ENCODE measurements at places on chromosomes 2 and 18.

GRCh38 chr2:235216901-235217300, 265.1 kb downstream of the SH3BP4 start:
- no peak for DNase-seq

DNA sequence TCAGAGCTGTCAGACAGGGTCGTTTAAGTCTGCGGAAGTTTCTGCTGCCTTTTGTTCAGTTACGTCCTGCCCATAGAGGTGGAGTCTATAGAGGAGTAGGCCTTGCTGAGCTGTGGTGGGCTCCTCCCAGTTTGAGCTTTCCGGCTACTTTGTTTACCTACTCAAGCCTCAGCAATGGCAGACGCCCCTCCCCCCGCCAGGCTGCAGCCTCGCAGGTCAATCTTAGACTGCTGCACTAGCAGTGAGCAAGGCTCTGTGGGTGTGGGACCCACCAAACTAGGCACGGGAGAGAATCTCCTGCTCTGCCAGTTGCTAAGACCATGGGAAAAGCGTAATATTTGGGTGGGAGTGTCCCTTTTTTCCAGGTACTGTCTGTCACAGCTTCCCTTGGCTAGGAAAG, 86.5 kb downstream of the EFEMP1 start:
- DNase-seq, result no peak

GRCh38 chr2:54226260-54226659, 29.8 kb downstream of the TSPYL6 start:
- no peak for DNase-seq

DNA sequence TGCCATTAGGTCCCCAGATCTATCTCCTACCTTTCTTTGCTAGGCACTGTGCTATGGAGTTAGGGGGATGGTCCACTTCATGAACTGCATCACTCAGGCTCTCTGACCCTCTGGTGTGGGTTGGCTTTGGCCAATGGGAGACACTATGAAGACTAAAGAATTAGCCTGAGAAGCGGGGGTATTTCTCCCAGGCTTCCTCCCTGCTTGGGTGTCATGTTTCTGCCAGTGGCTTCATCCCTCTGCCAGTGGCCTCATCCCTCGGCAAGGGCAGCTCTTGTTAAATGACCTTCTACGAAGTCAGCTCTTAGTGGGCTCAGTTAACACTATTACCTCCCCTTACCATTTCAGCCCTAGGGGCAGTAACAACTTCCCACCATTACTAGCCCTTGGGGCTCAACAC, 41.9 kb upstream of the EPB41L3 start:
- DNase-seq, result no peak

GRCh38 chr2:98383166-98383565, 36.9 kb downstream of the CNGA3 start:
- DNase-seq, result no peak

DNA sequence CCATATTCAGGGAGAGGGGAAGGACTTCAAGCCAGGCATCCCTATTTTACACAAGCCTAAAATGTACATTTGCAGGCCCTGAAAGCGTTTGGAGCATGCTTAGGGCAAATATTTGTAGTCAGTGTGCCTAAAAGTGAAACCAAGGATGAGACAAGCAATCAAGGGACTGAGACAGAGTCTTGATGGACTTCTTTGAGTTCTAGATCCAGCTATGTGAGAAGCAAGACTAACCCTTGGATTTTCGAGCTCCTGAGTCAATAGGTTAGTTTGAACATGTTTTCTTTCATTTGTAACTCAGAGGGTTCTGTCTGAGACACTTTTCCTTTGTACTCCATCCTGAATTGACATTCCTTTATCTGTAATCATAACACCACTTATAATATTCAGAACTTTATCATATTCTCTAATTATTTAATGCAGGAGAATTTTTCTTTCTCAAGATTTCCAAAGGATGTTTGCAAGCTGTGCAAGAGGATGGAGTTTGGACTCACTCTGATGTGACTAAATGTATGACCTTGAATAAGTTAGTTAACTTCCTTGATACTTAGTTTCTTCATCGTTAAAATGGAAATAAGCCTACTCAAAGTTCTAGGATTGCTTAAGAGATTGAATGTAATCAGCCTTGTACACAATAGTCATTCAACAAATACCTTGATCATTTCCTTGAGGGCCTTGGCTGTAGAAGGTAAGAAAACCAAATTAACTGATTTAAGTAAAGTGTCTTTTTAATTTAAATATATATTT, 1237.8 kb upstream of the ZEB2 start:
- DNase-seq, result no peak

DNA sequence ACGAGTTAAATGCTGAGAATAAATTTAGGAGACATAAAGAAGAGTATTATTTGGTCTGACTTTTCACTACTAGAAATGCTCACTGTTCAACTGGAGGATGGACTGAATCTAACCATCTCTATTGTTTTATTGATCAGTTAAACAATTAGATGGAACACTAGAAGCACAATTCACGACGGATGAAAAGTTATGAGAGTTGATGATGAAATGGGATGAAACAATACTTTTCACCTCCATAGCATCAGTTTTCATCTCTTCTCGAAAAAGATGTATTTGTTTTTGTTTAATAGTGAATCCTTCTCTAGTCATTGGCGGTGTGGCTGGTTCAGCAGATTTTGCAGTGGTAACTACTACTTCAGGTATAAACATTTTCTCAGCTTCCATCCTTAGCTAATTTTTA, 19.3 kb downstream of the TTN start:
- no peak for DNase-seq

DNA sequence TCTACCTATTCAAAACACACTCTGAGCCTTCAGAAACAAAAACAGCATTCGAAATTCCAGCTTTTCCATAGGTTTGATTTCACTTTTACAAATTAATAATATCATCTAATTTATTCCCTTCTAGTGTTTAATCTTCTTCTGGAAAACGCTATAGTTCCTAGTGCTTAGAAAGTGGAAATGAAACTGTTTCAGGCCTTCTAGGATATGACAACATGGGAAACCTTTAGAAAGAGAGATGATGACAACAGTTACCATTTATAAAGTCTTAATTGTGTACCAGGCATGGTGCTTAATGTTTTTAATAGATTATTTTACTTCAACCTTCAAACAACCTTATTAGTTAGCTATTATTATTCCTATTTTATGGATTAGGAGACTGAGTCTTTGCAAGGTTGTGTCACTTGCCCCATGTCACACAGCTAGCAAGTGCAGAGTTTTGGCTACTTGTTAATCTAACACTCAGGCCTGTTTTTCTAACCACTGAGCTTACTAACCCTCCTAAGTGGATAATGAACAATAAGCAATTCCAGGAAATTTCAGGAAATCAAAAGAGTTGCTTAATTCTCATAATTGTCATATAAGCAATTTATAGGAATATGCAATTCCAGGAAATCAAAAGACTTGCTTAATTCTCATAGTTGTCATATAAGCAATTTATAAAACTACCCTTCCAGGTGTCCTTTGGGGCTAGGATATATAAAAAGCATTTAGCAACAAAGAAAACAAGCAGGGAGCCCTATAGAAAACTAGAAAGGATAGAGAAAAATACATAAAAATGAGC, 206.0 kb downstream of the ZNF521 start:
- no peak for DNase-seq

- no peak for DNase-seq
Measured at GRCh38 chr2:177021706-177022343, 190.8 kb upstream of the HNRNPA3 start.

GRCh38 chr18:62634979-62635630, 80.2 kb upstream of the PHLPP1 start:
- no peak for DNase-seq

GRCh38 chr2:46999857-47000678, 84.5 kb upstream of the MCFD2 start:
- DNase-seq, result no peak

DNA sequence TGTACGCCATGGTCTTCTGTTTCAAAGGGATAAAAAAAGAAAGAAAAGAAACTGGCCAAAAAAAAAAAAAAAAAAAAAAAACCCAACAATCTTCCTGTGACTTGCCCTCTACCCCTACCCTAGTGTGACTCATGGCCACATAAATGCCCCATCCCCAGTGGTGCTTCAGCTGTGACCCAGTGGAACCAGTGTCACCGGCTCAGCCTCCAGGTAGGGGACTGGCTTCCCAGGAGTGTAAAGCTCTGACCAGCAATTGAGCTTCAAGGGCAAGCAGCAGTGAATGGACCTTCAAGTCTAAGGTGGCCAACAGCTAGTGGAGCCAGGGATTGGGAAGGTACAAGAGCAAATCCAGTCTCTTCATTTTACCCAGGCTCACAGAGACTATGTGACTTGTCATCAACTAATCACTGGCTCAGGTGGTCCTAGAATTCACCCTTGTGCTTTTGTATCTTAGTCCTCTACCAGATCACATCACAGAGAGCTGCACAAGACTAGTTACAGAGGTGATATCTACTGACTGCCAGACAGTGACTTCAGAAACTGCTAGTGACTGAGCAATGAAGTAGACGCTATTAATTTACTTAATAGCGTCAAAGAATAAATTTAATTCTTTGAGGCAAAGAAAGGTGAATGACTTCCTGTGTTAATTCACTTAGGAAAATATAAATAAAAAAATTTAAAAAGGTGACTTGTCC, 1.3 kb upstream of the TGFBRAP1 start:
- DNase-seq, result no peak

GRCh38 chr2:231795525-231796327, 9.5 kb downstream of the COPS7B start:
- no peak for DNase-seq

DNA sequence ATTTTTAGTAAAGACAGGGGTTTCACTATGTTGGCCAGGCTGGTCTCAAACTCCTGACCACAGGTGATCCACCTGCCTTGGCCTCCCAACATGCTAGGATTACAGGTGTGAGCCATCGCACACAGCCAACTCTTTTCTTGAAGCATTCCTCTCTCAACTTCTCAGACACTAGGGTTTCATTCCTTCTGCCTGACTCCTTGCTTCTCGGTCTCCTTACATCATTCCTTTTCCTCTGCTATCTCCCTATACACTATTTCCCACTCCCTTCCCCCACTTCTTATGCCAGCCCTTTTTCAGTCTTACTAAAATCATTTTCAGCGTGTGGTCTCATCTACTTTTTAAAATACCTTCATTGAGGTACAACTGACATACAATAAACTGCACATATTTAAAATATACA, 6.1 kb downstream of the SOS1 start:
- DNase-seq, result no peak

DNA sequence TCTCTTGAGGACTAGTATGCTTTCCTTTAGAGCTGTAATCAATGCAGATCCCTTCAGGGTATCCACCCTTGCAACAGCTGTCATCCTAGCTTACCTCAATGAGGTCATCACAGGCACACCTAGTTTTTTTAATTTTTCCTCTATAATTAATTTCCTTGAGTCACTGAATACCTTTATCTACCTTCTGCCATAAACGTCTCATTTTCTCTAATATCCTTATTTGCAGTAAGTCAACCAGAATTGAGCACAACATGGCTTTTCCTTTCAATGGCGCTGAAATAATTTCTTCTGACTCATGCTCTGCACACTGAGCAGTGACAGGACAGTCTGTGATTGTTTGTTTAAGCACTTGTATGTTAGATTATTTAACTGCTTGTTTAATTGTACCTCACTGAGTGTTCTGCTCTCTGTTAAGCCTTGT, 49.4 kb downstream of the ETAA1 start:
- DNase-seq, result no peak

DNA sequence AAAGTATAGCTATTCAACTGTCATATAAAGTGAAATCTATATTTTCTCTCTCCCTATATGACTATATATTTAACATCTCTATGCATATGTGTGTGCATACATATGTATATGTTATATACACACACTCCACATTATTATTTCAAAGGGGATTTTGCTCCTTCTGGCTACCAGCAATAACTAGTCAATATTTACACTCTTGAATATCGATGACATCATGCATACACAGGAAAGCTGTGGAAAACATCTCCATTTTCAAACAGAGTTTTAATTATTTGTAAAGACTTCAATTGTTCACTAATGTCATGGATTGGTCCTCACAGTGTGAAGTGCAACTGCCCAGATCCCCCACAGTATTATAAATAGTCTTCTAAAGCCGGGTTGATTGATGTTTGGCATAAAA, 195.9 kb upstream of the TCF4 start:
- no peak for DNase-seq

DNA sequence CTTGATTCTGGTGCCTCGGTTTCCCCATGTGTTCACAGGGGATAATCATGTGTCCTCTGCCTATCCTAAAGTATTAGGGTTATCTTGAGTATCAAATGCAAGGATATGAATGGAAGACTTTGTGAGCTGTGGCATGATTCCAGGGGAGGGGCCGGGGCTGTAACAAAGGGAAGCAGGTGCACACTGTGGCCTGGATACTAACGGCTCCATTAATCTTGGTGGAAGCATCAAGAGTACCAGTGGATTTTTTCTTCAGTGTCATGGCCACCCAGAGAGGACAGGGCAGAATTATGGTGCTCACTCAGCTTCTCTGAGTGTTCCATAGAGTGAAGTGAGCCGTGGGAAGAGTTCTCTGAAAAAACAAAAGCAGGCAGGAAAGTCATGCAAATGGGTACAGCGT, 320.1 kb downstream of the ALK start:
- DNase-seq, result no peak

DNA sequence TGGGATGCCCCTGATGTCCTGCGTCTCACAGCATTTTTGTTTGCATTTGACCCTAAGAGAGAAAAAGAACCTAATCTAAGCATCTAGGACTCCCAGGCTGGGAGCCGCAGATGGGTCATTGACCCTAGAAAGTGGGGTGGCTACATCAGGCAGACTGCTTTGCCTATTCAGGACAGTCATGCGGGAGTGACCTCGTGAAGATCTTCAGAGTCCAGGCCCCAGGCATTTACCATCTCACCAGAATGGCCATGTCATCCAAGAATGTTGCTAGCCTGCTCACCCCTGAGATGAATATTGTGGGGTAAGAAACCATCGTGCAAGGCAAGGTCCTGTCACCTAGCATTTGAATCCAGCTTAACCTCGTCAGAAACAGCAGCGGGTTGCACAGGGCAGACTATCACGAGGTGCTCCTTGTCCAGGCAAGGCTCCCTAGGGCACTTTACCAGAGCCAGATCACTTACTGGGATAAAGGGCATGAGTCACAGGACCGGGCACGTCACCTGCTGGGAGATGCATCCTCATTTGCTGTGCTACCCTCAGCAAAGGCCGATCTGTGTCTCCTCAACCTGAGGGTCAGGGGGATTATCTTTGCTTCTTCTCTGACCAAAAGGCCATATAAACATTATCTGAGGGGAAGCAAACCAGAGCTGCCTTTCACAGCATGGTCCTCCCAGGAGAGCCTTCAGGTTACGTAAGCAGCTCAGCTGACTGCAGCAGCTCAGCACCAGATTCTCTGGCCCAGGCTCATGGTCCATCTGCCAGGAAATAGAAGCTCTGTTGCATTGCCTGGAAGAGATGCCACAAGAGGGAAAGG, 162.3 kb downstream of the ACKR3 start:
- DNase-seq, result no peak

DNA sequence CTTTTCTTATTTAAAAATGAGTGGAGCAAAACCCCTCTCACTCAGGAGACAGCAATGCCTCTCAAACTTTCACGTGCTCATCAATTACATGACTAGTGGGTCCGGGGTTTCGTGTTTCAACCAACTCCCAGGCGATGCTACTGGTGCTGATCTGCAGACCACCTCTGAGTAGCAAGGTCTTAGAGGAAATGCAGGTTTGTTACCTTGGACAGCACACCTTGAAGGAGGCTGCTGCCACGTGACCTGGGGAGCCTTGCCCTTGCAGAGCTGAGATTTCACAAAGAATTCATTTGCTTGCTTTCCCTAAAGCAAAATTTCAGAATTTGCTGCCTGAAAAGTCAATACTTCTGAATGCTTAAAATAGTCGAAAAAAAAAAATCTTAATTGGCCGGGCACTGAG, 32.4 kb downstream of the SMIM21 start:
- no peak for DNase-seq

- no peak for DNase-seq
Measured at GRCh38 chr2:174486563-174487107, at the start of gene GPR155. Gene GPR155, minus strand, starts transcription at chr2:174487029. Its CDS starts 5,073 bp downstream, at chr2:174481956.

Measured in GM13977 (cell line).